Muscle of leg (tissue), 16 donors: ENCODE measurements at places on chromosomes 5 and 9. TPM values are rescaled to one million over a fixed set of nuclear protein-coding genes. Genes with fewer than 3 reads are reported as not detected.
A peak's percentile ranks its signal among the peaks of the same experiment; 100 is the strongest.

Gene AGXT2
- total RNA-seq: 0.04 TPM

Gene LIX1
- total RNA-seq: 5.3 TPM

Gene DMGDH
- total RNA-seq: 2.0 TPM

DNA sequence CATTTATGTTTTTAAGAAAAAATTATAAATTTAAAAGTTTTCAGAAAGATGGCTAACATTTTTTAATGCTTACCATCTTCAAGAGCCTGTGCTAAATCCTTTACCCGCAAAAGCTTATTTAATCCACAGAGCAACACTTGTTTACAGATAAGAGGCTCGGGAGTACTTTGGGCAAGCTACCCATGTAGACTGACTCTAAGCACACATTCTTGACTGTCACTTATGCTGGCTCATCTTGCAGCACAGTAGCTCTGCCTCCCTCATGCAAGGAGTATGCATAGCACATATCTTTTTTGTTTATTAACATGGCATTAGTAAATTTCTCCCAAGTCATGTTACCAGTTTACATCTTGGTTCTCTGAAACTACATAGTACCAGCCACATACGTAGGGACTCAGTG lies 14.7 kb downstream of the SH3RF2 start:
- H3K27me3 ChIP-seq: no peaks in the 10 kb centered on the region
- H3K4me3 ChIP-seq: no peak overlapping the region
- DNase-seq: no peak
- no peaks in the 10 kb centered on the region for H3K36me3 ChIP-seq

DNA sequence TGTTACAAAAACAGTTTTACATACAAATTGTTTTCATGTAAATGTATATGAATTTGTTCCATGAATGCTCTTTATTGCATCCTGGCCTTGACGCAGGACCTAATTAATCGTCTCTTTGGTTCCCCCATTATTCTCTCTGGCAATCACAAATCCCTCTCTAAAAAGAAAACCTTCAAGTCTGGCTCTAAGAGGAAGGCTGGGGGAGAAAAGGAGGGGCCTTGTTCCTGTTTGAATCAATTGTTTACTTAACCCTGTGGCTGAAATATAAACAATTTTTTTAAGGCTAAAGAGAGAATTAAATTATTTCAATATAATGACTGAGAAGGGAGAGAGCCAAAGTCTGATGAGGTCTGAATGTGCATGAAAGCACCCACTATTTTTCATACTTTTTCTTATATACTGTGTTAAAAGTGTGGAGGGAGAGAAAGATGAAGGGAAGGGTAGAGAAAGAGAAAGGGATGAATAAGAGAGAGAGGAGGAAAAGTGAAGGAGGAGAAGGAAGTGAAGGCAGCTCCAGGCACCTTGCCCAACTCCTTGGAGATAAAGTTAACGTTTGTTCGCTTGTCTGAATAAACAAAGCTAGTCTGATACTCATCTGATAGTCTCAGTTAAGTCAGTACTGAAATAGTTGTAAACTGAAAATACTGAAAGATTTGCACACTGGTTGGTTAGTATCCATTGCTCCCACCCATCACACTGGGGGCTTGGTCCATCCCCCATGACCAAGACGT lies 116.4 kb upstream of the SPDL1 start:
- H3K27ac ChIP-seq: no peak overlapping the region
- no peaks in the 10 kb centered on the region for H3K36me3 ChIP-seq
- peak; percentile 3 for DNase-seq
- no peak overlapping the region for H3K4me3 ChIP-seq
- no peaks in the 10 kb centered on the region for H3K4me1 ChIP-seq
